ENCODE measurements at places on chromosomes 3 and 15.
A peak's percentile ranks its signal among the peaks of the same experiment; 100 is the strongest.

GRCh38 chr3:139778682-139779233, 101.0 kb upstream of the NMNAT3 start:
- no peak for DNase-seq

DNA sequence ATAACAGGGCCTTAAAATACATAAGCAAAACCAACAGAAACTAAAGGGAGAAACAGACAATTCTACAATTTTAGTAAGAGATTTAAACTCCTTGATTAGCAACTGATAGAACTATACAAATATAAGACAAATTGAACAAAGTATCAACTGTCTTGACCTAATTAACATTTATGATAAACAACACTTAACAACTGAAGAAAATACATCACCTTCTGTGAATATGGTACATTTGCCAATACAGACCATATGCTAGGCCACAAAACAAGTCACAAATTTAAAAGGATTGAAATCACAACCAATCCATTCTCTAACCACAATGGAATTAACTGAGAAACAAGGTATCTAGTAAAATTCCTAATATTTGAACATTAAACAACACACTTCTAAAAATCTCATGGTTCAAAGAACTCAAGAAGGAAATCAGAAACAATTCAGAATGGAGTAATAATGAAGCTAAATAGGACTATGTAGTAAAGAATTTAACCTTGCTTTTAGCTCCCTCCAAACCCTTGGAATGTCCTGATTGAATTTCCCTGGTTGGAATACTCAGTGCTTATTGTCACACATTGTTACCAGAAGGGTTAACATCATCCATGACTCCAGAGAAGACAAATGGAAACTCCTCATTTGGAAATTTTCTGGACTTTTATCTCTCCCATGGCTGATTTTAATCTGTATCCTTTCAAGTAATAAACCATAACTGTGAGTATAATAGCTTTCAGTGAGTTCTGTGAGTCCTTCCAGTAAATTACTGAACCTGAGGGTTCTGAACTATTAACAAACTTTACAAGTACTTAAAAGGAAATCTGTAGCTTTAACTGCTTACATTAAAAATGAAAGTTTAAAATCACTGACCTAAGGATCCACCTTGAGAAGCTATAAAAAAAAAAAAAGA, 88.8 kb downstream of the DLG1 start:
- DNase-seq: no peak

GRCh38 chr3:160279657-160280056, 54.4 kb downstream of the C3orf80 start:
- DNase-seq: no peak

- no peak for DNase-seq
These were observed 595.8 kb upstream of the BCHE start for GRCh38 chr3:166433060-166433459.

GRCh38 chr3:123229145-123229544, 27.4 kb downstream of the SEC22A start:
- DNase-seq: no peak

GRCh38 chr15:49415638-49416037, 7.4 kb upstream of the FGF7 start:
- DNase-seq: no peak

GRCh38 chr15:22861161-22861560, 22.7 kb downstream of the NIPA2 start:
- DNase-seq: no peak

DNA sequence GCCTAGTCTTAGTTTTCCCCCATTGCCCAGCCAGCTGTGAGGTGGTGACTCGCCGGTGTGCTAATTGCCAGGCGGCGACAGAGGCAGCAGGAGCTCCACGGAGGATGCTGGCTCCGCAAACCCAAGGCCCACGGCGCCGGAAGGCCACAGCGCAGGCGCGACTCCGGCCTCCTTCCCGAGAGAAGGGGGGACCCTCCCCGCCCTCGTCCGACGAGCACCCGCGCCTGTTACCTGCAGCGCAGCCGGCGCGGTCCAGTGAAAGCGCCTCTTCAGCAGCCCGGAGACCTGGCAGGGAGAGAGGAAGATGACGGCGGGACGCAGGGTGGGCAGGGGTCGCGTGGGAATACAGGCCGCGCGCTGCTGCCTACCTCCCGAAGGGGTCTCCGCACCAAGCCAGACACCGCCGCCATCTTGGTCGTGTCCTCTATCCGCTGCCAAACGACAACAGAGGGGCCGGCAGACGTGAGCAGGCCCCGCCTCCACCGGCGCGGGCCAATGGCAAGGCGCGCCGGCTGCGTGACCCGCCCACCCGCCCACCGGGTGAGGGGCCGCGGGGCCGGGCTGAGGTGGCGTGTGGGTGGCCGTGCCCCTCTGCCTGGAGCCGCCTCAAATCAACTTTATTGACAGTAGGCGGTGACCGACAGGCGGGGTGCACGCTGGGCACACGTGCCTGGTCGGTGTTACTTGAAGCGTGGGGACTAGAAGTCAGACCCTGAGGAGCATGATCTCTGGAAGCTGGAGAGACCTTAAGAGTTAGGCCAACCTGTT, at the start of gene PDHB:
TSS of gene PDHB (minus strand) at position 433 of the 768 bp plus-strand sequence. CDS start at position 410, 23 bp downstream.
- DNase-seq: peak; percentile 95

GRCh38 chr15:67170143-67170925, 84.1 kb downstream of the AAGAB start:
- no peak for DNase-seq

DNA sequence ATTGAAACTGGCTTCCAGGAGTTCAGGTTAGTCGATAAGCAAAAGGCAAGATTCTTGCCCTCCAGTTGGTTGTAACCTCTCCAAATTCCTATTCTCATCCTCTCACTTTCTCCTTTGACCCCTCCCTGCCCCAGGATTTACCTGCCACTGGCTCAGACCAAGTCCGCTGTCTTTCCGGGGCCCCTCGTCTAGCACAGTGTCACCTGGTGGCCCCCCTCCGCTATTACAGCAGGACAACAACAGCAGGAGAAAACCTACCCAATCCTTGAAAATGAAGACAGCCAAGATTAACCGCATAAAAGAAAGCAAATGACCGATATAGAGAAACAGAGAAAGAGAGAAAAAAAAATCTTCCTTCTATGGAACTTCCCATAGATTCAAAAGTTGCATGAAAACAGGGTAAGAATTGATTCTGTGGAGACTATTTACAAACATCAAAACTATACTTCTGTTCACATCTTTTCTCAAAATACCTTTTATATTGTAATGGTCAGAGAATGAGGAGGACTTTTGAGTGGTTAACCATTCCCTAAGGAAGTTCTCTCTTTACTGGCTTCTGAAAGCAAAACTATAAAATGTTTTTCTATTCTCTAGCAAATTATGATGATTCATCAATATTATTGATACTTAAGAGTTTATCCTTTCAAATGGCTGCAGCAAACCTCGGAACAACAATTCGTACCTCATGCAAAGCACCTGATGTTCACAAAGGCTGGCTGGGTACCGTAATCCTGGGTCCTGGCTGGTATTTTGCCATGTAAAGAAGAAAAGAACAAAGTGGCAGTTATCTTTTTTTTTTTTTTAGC, 10.0 kb upstream of the ST8SIA2 start:
- no peak for DNase-seq

- no peak for DNase-seq
These were observed 146.1 kb upstream of the IQSEC1 start for GRCh38 chr3:13219077-13219901.

- no peak for DNase-seq
These were observed 170.3 kb downstream of the SUCLG2 start for GRCh38 chr3:67484085-67484484.

DNA sequence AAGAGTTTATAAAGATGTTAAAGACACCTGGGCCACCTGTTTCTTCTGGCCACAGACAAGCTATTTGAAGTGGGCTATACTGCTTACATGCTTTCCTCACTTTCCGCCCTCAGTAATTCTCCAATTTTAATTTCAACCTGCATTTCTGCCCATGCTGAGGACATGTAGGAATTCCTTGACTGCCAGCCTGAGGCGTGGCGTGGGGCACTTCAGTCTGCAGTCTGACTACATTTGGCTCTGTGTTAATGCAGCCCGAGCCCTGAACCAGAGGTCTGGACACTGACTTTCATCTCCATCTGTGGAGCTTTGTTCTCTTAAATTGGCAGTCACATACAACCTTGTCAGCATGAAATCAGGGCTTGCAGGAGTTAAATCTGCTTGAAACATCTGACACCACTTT, 8.5 kb downstream of the UQCC5 start:
- no peak for DNase-seq

DNA sequence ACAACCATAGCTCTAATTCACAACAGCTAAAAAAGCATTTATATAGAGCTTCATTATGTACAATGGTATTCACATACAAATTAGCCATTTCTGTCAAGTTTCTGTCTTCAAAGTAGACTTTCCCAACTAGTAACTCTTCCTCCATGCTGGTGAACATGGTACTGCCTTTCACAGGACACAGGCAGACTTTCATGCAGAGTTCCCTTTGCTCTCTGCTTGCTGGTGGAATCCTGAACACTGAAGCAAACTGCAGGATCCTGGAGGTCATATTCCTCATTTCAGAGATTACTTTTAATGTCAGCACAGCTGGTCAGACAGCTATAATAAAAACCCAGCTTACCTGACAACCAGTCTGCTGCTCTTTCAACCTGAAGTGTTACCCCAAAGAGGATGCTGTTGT, 53.6 kb downstream of the TASOR start:
- DNase-seq: no peak

GRCh38 chr15:59367022-59367451, 5.6 kb downstream of the MYO1E start:
- DNase-seq: no peak

- DNase-seq: no peak
These were observed 292.5 kb downstream of the PTPRG start for GRCh38 chr3:61853912-61854311.

DNA sequence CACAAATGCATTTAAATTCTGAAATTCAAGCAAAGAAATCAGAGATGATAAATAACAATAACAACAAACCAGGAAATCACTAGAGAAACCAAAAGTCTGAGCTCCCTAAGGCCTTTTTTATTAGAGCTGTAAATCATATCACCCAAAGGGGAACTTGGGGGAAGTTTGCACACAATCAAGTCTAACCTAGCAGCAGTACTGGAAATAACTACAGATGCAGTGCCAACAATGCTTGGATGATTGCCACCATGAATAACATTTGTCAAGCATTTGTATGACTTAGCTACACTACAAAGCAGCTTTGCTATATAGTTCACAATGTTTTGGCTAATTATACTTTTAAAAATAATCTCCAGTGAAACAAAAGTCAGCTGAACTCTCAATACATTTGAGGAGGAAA, 27.8 kb downstream of the SHQ1 start:
- DNase-seq: no peak

DNA sequence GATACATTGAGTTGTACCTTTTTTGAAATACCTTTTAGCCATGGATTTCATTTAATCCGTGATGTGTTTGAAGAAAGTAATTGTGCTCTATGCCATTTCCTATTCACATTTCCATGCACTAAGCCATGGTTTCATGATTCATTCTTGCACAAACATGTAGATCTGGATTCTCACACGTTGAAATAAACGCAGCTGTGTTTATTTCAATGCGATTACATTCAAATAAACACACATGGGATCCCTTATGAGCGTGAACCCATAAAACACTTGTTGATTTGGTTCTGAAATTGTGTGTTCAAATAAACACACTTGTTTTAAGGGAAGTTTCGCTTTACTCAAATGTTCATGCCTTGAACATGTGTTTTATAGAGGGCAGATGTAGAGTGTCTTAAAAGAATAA, 39.2 kb downstream of the BBX start:
- no peak for DNase-seq

DNA sequence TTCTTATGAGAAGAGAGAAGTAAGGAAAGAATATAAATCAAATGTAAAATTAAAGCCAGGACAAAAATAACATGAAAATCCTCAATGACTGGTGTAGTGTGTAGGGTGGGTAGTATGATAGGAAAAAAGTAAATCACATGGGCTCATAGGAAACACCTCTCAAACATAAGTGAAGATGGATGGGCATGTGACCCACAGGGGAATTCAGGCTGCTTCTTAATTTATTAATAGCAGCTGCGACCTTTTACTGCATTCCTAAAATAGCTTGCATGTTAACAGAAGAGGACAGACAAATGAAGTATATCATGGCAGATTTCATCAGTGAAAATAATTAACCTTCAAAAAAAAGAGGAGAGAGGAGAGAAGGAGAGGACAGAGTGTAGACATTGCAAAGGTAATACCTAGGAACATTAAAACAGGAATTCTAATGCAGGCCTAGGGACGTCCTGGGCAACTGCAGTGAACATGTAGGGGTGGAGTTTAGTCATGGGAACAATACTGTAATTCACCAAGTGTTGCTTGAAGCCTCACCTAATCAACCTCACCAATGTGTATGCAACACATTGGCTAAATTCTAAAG, 132.9 kb downstream of the KCNMB2 start:
- no peak for DNase-seq

DNA sequence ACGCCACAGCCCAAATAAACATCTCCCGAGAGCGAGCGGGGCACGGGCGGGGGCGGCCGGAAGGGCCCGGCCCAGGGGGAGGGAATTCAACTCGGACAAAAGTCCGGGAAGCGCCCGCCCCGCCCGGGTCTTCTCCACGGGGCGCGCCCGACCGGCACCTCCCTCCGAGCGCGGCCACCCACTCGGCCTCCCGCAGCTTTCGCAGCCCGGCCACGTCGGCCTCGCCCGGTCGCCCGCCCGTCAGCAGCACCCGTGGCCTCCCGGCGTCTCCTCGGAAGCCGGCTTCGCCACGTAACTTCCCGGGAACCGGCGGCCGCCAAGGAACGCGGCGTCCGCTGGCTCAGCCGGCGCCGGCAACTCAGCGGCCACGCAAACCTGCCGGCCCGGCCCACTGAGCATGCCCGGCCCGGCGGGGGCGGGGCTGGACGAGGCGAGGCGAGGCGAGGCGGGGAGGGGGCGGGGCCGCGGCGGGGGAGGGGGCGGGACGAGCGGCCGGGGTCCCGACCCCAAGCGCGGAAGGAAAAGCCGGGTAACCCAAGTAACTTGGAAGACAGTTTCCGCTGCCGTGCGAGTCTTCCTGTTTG, at the start of gene TJP1:
TSS of gene TJP1 (minus strand) at position 369 of the 584 bp plus-strand sequence. CDS start 440 bp downstream, outside the sequence.
- DNase-seq: peak; percentile 84

DNA sequence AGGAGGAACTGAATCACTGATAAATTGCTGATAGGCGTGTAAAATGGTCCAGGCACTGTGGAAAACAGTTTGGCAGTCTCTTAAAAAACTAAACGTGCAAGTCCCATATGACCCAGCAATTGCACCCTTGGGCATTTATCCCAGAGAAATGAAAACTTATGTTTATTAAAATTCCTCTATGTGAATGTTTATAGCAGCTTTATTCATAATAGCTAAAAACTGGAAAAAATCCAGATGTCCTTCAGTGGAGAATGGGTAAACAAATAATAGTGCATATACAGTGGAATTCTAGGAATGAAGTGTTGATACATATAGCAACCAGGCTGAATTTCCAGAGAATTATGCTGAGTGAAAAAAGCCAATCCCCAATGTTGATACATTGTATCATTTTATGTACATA, 482.2 kb upstream of the PDZRN3 start:
- no peak for DNase-seq

DNA sequence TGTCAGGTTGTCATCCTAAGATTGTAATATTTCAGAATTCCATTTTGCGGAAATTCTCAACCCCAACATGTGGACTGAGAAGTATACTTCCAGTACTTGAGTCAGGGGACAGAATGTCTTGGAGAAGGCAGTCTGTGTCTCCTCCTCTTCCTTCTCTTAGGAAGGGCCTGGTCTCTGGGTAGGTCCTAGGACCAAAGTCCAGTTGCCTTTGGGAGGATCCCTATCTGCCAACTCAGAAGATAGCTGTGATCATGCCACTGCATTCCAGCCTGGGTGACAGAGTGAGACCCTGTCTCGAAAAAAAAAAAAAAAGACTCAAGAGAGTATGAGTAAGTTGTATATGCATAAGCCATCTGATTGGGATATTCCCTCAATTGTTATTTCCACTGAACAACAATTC, 23.9 kb upstream of the FAM3D start:
- DNase-seq: no peak

GRCh38 chr3:112074616-112075497, 11.3 kb upstream of the C3orf52 start:
- no peak for DNase-seq

Measured in heart right ventricle (tissue), 16 donors.